ENCODE measurements at places on chromosomes 2 and 18.

DNA sequence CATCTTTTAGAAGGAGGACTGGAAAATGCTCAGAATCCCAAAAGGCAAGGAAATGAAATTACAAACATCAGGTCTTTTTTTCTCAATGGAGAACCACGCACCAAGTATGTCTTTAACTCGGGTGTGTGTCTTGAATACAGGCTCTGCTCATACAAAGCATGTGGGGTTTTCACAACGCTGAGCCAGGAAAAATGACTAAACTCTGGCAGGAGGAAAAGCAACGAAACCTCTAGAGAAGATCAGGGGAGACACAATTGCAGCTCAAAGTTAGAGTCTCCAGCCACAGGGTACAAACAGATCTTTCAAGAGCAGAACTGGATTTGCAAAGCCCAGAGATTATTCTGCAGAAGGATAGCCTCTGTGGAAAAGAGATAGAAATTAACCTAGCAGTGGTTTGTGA, 42.8 kb upstream of the TPO start:
- DNase-seq: no peak

DNA sequence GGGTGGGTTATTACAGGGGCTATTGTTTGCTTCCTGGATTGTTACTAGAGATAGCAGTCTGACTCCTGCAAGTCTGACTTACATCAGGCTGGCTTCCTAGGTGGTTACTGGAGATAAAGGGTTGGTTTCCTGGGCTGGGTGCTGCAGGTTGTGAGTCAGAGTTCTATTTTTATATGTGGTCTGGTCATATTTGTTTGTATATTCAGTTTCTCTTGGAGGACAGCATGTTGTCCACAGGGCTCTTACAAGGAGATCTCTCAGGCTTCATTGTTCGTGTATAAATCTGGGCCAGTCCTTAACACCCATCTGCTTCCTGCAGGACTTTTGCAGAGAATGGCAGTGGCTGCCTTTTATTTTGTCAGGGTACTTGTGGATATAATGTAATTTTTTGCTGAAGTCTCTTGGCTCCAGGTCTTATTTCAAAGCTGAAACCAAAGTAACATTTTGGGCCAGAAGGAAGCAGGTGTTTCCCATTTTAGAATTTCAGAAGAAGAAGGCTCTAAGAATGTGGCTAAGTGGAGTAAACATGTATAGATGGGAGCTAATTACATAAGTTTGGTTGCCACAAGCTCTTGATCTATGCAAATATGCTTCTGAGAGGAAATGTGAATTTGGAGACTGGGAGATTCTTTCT, 65.9 kb upstream of the SLC16A14 start:
- no peak for DNase-seq

GRCh38 chr2:25545899-25546298, 127.5 kb downstream of the DTNB start:
- DNase-seq: no peak

DNA sequence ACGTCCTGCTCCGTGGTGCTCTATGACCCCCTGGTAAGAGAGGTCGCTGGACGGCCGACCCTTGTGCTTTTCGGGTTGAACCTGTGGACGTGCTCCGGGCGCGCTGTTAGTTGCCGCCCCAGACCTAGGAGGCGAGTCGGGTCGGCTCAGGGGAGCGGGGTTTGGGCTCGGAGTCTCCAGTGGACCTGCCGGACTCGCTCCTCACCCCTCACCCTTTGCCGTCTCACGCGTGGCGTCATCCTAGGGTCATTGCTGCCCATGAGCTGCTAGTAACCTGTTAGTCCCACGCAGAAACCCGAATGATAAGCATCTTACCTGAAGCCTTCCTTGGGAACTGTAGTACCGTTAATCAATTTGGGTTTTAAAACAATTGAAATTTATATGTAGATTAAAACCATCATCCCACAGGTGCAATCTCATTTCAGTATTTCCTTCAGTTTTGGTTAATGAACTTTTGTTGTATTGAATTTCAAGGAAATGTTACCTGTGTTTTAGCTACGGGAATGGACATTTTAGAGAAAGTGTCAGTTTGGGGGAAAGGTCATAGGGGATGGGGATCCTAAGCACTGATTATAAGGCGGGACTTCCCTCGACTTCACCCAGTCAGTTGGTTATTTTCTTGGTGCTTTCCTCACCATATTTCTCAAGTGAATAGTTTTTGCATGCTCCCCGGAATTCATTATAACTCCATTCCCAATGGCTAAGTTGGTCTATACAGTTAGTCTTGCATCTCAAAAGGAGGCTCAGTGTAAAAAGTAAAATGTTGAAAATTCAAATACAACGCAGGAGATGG, 536 bp downstream of the ELP2 start:
- DNase-seq: no peak

DNA sequence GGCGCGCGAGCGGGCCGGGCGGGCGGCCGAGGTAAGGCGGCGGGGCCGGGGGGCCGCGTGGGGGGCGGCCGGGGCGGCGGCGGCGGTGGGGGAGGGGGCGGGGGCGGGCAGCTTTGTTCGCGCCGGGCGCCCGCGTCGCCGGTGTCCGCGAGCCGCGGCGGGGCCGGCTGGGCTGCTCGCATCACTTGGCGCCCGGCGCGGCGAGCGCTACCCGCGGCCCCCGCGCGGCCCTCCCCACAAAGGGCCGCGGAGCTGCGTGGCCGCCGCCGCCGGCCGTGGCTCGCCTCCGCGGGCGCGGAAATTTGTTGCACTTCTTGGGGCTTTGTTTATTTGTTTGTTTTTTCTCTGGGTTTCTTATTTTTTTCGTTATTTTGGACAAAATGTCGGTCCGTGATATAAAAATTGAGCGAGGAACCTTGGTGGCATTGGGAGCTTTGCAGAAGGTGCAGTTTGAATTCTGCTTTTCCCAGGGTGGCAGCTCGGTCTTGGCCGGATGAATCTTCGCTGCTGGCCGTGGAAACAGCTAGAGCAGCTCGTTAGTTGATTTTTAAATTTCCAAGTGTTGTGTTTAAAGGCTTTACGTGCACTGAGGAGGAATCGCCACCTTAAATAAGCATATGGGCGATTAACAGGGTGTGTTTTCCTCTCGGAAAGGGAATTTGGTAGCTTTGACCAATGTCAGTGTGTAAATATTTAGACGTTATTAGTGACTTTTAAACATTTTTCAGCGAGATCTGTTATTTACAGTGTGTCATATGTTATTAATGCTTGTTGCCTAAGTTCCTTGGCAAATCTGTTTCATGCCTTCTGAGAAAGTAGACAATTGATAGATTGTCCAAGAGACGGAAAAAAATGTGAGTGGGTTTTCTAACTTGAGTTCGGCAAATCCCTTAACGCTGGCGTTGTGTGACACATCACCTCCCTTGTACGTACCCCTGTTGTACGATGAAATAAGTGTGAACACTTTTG, 822 bp downstream of the UBE2E3 start:
- DNase-seq: no peak

- DNase-seq: peak; percentile 4
Measured at GRCh38 chr18:41391616-41392595, 563.1 kb upstream of the PIK3C3 start.

DNA sequence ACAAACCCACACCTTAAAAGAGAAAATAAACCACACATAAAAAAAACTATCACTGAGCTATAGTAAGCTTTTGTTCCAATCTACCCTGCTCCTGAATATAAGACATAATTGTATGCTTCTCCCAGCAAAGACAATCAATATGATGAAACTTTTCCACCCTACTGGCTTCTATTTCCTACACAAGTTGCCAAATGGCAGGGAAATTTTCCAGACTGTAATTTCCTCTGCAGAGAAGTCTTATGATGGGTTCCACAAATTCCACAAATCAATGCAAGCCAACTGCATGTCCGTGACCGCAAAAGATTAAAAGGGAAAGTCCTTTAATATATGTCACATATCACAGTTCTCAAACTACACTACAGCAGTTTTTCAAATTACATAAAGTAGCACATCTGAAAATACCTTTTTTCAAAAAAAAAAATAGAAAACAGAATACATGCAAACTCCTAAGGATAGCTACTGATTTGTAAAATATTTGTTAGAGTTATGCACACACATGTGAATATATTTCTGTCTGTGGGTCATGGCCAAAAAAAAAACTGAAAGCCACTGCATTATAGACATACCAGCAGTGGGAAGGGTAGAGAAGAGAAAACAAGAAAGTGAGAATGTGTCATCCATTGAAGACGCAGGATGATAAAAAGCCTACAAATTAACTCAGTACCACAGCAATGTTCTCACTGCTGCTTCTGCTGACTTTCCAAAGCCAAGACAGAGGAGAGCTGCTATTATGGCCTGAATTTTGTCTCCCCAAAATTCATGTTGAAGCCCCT, 61.4 kb downstream of the RPL31 start:
- no peak for DNase-seq

DNA sequence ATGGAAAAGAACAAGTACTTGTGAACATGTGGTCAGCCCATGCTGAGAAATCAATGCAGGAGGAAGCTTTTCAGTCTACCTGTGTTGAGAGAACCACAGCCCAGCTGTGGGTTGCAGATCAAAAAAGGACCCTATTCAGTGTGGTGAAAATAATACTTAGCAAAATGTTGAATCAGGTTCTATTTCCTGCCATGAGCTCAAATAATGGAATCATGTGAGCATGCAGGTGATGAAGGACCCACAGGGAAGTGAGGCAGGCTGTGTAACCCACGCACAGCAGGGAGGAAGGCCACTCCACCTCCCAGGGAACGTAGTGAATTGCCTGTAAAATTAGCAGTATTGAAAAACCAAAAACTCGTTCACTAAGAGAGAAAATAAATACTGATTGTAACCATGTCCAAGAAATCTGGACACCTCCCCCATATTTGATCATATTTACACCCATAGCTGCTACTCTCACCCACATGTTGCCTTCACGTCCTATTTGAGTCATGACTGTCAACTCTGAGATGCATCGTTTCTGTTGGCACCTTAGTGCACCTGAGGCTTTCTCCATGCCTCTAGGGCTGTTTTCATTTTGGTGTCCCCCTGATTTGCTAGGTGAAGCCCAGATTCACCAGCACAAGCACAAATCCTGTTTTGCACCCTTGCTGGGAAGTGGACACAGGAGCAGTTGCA, 20.5 kb upstream of the BCL2L11 start:
- no peak for DNase-seq

- DNase-seq: no peak
Measured at GRCh38 chr2:186584053-186584452, 5.8 kb upstream of the ITGAV start.

DNA sequence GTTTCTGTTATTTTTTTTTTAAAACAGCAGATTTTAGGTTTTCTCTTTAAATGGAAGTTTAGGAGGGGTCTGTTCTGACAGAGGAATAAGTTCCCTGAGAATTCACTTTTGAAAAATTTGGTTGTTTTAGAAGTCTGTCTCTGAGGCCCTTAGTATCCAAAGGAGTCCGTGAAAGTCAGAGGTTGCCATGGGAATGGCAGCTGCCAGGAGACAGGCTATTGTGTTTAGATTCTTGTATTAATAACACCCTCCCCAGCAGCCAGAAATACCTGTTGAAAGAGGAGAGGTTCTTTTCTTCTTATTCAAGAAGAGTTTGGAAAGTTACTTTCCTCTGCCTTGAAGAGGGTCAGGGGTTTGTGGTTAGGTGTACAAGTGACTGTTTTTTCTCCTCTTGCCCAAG, 29.5 kb downstream of the TNP1 start:
- no peak for DNase-seq

- DNase-seq: no peak
Measured at GRCh38 chr2:48755473-48755872, at the start of gene LHCGR. Gene LHCGR (minus strand): TSS chr2:48755724. CDS start chr2:48755671, 53 bp downstream.

DNA sequence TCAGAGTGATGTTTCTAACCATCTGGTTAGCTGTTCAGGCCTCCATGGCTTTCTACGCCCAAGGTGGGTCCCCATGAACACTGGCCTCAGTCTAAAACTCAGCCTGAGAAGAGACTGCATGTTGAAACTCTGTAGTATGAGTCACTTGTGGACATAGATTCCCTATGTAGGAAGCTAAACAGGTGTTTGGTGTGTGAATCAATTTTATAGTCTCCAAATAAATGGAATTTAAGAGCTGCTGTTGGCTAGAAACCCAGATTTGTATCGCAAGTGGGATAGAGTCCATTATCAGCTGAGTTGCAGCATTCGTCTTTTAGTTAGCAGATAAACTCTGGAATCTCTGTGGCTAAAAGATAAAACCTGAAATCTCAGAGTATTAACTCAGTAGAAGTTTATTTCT, 131.4 kb downstream of the KCNS3 start:
- no peak for DNase-seq

- DNase-seq: no peak
Measured at GRCh38 chr18:30597202-30597601, 445.3 kb downstream of the DSC3 start.

- DNase-seq: no peak
Measured at GRCh38 chr18:64244571-64244970, 95.7 kb upstream of the LINC00305 start.

GRCh38 chr2:150532879-150533278, 45.4 kb upstream of the RND3 start:
- no peak for DNase-seq

DNA sequence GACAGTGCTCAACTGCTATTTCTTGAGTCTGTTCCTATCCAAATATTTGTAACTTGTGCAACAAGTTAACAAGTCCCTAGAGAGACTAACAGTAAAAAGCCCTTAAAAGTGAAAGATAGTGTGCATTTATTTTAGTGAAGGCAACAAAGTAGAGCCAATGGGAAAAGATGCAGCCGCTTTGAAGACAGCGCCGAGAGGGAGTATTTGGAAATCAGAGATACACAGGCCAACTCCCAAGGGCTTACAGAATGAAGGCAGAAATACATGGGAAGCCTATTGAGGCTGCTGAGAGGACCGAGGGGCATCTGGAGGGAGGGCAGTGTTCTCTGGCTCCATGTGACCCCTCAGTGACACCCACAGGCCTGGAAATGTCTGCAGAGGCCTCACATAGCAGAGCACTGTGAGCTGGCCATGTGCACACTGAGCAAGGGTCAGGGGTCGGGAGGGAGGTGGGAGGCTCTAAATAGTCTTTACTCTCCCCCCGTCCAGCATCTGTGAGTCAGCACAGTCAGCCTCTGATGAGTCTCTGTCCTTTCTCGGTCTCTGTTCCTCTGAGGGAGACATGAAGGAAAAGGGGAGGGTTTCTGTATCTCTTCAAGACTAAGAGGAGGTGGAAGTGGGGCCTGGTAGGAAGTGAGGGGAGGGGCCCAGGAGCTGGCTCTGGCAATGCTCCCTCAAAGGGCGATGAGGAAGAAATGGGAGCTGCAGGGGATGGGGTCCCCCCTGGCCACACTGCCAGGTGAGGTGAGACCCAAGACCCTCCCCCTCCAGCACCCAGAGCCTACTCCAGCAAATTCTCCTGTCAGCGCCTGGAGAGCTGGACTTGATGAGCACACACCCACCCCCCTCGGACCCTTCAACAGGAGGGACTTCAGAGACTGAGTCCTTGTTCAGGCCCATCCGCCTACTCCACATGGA, 133.6 kb downstream of the SP3 start:
- peak; percentile 95 for DNase-seq

- no peak for DNase-seq
Measured at GRCh38 chr2:5021136-5021535, 671.0 kb upstream of the SOX11 start.

DNA sequence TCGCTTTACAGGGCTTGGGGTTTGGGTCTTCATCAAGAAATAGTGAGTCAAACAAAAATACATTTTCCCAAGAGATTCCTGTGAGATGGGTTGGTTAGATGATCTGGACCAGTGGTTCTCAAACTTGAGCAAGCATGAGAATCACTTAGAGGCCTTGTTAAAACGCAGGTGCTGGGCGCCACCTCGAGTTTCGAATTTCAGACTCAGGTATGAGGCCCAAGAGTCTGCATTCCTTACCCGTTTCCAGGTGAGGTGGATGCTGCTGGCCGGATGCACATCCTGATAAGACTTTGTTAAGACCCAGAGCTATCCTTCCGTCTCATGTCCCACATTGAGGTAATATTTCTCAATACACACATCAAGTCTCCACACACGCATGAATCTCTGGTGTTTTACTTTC, 707.8 kb upstream of the SALL3 start:
- DNase-seq: no peak

- no peak for DNase-seq
Measured at GRCh38 chr2:226578373-226578772, 221.2 kb downstream of the IRS1 start.
